CD4-positive, alpha-beta T cell treated with Interleukin-4 for 1 hour (primary cell): ENCODE measurements at places on chromosomes 16 and 17.

- DNase-seq: no peak
These were observed 79.9 kb downstream of the TMEM100 start for GRCh38 chr17:55642741-55643140.

DNA sequence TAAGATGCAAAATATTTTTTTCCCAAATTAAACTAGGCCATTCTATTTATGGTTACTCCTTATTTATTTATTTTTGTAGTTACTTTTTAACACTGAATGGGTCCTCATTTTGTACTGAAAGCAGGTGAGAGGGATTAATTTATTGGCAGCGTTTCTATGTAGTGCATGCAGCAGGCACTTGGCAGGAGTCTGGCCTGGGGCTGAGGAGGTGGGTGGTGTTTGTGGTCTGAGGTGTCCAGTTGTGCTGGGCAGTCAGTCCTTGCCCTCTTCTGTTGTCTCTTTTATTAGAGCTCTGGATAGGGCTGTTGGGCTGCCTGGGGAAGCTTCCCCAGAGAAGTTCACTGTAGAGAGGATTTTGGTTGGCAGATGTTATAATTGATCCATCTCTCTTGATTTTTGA is 12.7 kb downstream of the SEC14L1 start:
- no peak for DNase-seq

GRCh38 chr17:81278831-81279230 is 16.3 kb downstream of the SLC38A10 start:
- no peak for DNase-seq

- peak; percentile 9 for DNase-seq
These were observed 7.4 kb downstream of the RNF112 start for GRCh38 chr17:19418251-19418992.

- DNase-seq: no peak
These were observed 12.5 kb upstream of the CIBAR2 start for GRCh38 chr16:85124636-85125346.

GRCh38 chr17:39792526-39793221 is 54.9 kb downstream of the GRB7 start:
- DNase-seq: no peak

- peak; percentile 18 for DNase-seq
These were observed 7.6 kb downstream of the PER1 start for GRCh38 chr17:8144401-8145231.
